Left ventricle myocardium inferior (tissue), 1 donor: ENCODE measurements at places on chromosomes 1 and 21.

- H3K27me3 ChIP-seq: no peaks in the 10 kb centered on the region
- DNase-seq: no peak
- H3K36me3 ChIP-seq: peaks cover 16% of the 10 kb centered on the region
- peaks cover 31% of the 10 kb centered on the region for H3K4me1 ChIP-seq
Observed at GRCh38 chr1:113946678-113947387, 17.7 kb downstream of the HIPK1 start.

DNA sequence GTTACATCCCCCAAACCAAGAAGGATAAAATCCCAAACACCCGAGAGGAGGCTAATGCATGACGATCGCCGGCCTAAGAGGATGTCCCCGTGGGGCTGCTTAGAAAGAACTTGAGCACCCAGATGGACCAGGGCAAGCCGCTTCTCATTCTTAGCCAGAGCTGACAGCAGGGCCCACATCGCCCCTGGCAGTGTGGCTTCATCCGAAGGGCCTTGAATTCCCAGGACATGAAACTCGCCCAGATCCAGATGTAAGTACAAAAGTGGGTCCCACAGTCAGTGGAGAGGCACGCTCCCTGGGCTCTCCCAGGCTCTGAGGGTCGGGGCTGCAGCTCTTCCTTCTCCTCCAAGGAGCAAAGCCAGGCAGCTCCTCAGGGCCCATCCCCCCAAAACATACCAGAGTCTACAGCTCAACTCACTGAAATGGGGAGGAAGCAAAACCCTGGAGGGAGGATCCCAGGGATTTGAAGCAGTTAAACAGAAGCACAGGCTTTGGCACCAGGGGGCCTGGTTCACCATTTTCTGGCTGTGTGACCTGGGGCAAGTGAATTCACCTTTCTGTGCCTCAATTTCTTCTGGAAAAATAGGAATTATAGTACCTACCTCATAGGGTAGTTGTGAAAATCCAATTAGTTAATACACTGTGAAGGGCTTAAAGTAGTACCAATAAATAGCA is 85.6 kb downstream of the MAN1C1 start:
- no peaks in the 10 kb centered on the region for H3K27me3 ChIP-seq

- H3K4me1 ChIP-seq: no peaks in the 10 kb centered on the region
- DNase-seq: no peak
- H3K27ac ChIP-seq: no peak overlapping the region
- H3K36me3 ChIP-seq: no peaks in the 10 kb centered on the region
- no peaks in the 10 kb centered on the region for H3K27me3 ChIP-seq
Observed at GRCh38 chr1:110493059-110493699, 25.8 kb downstream of the KCNA10 start.

DNA sequence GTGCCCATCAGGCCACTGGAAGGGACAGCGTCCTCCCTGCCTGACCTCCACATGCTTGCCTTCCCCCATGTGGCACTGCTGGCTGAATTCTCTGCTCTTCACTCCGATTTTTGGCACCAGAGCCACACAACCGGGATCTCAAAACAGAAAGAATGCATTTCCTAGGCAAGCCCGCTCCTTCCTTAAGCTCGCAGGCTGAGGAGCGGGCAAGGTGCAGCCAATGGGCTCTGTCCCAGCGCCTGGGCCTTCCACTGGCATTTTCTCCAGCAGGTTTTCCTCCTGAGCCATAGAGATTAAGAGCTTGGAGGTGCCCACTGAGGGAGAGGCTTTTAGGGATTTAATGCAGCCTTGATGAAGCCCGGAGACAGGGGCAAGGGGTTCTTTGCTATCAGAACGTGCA is 158.0 kb downstream of the IGSF21 start:
- no peak for DNase-seq
- peaks cover 99% of the 10 kb centered on the region for H3K27me3 ChIP-seq
- no peaks in the 10 kb centered on the region for H3K36me3 ChIP-seq
- no peak overlapping the region for H3K4me3 ChIP-seq
- no peak overlapping the region for H3K27ac ChIP-seq
- H3K4me1 ChIP-seq: no peaks in the 10 kb centered on the region

- DNase-seq: no peak
- H3K27me3 ChIP-seq: no peaks in the 10 kb centered on the region
- no peak overlapping the region for H3K4me3 ChIP-seq
- H3K27ac ChIP-seq: no peak overlapping the region
Observed at GRCh38 chr1:31658721-31659120, 14.0 kb upstream of the PEF1 start.

- DNase-seq: no peak
- peak overlapping the region; percentile 32 for H3K4me3 ChIP-seq
- no peaks in the 10 kb centered on the region for H3K27me3 ChIP-seq
- no peak overlapping the region for H3K27ac ChIP-seq
- peaks cover 11% of the 10 kb centered on the region for H3K4me1 ChIP-seq
Observed at GRCh38 chr1:226625832-226626576, 77.4 kb downstream of the STUM start.

- H3K4me3 ChIP-seq: peak overlapping the region; percentile 94
- peak overlapping the region; percentile 97 for H3K27ac ChIP-seq
- DNase-seq: peak; percentile 74
- peaks cover 88% of the 10 kb centered on the region for H3K4me1 ChIP-seq
- peaks cover 24% of the 10 kb centered on the region for H3K36me3 ChIP-seq
Observed at GRCh38 chr1:12615865-12616708, 1.9 kb downstream of the DHRS3 start.

DNA sequence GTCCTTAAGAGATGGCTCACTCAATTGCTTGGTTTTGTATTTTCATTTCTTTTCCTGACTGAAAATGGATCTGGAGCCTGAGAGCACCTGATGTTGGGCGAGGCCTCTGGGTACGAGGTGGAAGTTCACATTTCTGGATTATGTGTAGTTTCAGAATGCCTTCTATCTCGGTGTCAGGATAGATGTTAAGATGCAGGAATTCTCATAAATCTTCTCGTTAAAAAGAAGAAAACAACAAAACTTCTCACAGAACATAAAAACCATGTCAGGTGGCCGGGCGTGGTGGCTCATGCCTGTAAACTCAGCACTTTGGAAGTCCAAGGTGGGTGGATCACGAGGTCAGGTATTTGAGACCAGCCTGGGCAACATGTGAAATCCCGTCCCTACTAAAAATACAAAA is 101.8 kb downstream of the RHOU start:
- H3K27me3 ChIP-seq: peaks cover 19% of the 10 kb centered on the region
- H3K27ac ChIP-seq: no peak overlapping the region
- no peak for DNase-seq
- peaks cover 19% of the 10 kb centered on the region for H3K4me1 ChIP-seq
- H3K4me3 ChIP-seq: no peak overlapping the region

DNA sequence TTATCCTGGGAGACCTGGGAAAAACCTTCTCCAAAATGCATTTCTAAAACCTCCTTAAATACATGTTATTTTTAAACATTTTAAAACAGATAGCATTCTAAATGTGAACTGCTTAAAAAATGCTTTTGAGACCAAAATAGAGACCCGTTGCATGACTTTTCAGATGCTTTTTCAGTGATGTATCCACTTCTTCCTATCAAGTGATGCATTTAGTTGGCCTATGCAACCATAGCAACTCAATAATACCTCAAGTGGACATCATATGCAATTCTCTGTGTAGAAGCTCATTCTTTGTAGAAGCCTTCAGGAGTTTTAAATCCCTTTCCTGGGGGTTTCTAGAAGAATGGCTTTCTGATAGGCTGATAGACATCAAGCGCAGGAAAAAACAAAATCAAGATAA is 94.5 kb upstream of the RAVER2 start:
- no peaks in the 10 kb centered on the region for H3K4me1 ChIP-seq
- H3K27me3 ChIP-seq: no peaks in the 10 kb centered on the region
- H3K4me3 ChIP-seq: no peak overlapping the region
- peaks cover 6% of the 10 kb centered on the region for H3K36me3 ChIP-seq

GRCh38 chr1:181587870-181588438 is 104.6 kb downstream of the CACNA1E start:
- no peak overlapping the region for H3K27ac ChIP-seq
- no peaks in the 10 kb centered on the region for H3K4me1 ChIP-seq
- peaks cover 72% of the 10 kb centered on the region for H3K27me3 ChIP-seq
- H3K36me3 ChIP-seq: no peaks in the 10 kb centered on the region

GRCh38 chr1:197544130-197544529 is 231.2 kb downstream of the DENND1B start:
- no peak overlapping the region for H3K4me3 ChIP-seq
- no peak overlapping the region for H3K27ac ChIP-seq
- H3K4me1 ChIP-seq: no peaks in the 10 kb centered on the region
- DNase-seq: no peak
- peaks cover 23% of the 10 kb centered on the region for H3K36me3 ChIP-seq
- no peaks in the 10 kb centered on the region for H3K27me3 ChIP-seq

DNA sequence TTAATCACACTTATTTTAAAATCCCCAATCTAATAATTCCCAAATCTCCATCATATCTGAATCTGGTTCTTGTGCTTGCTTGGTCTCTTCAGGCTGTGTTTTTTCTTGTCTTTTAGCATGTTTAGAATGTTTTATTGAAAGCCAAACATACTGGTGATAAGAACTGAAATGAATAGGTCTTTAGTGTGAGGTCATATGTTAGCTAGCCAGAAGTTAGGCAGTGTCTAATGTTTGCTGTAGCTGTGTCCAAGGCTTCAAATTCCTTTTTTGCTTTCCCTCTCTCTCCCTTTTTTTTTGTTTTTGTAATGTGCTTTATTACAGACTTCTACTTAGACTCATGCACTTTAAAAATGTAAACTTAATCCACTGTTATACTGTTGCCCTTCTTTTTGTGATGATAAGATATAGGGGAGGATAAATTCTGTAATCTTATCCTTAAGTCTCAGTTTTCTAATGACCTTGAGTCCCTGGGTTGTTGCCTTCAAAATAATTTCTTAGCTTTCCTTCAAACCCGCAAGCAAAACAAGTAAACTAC is 725.1 kb downstream of the BRINP3 start:
- DNase-seq: no peak
- H3K27ac ChIP-seq: no peak overlapping the region
- no peak overlapping the region for H3K4me3 ChIP-seq
- H3K4me1 ChIP-seq: no peaks in the 10 kb centered on the region

GRCh38 chr1:43269627-43270375 is at the start of gene TMEM125:
TMEM125 (plus strand) TSS chr1:43269983; CDS start chr1:43272723, 2,740 bp downstream.
- H3K27ac ChIP-seq: no peak within 1 kb of the TSS
- H3K36me3 ChIP-seq: no peaks in the 10 kb centered on the region

- H3K27me3 ChIP-seq: peaks cover 10% of the 10 kb centered on the region
- H3K27ac ChIP-seq: no peak overlapping the region
Observed at GRCh38 chr1:159786465-159786864, 5.7 kb downstream of the DUSP23 start.

- no peak overlapping the region for H3K4me3 ChIP-seq
- H3K4me1 ChIP-seq: no peaks in the 10 kb centered on the region
- no peak overlapping the region for H3K27ac ChIP-seq
- peaks cover 3% of the 10 kb centered on the region for H3K36me3 ChIP-seq
- no peak for DNase-seq
Observed at GRCh38 chr1:19762175-19762779, 37.4 kb downstream of the TMCO4 start.

DNA sequence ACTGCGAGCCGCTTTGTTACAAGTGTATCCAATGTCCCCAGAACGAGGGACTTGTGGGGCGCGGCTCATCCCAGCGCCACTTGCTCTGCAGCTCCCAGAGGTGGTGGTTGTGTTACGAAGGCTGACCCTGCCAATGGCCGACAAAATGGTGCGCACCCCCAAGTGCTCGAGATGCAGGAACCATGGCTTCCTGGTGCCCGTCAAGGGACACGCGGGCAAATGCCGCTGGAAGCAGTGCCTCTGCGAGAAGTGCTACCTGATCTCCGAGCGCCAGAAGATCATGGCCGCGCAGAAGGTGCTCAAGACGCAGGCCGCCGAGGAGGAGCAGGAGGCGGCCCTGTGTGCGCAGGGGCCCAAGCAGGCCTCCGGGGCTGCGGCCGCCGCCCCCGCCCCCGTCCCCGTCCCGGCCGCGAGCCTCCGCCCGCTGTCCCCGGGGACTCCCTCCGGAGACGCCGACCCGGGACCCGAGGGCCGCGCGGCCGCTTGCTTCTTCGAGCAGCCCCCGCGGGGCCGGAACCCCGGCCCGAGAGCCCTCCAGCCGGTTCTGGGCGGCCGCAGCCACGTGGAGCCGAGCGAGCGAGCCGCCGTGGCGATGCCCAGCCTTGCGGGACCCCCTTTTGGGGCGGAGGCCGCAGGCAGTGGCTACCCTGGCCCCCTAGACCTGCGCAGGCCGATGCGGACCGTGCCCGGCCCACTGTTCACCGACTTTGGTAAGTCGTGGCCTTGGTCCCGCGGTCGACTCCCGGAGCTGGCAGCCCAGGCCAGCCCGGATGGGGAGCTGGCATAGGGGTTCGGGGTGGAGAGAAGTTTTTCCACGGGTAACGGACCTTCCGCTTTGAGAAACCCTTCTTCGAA is at the start of gene DMRTB1:
TSS of gene DMRTB1 (plus strand) at position 79 of the 855 bp plus-strand sequence. CDS start at position 134, 55 bp downstream.
- DNase-seq: no peak
- H3K27ac ChIP-seq: no peak within 1 kb of the TSS
- H3K27me3 ChIP-seq: peaks cover 50% of the 10 kb centered on the region
- no peaks in the 10 kb centered on the region for H3K4me1 ChIP-seq

- no peak overlapping the region for H3K27ac ChIP-seq
- no peak overlapping the region for H3K4me3 ChIP-seq
- no peaks in the 10 kb centered on the region for H3K27me3 ChIP-seq
- no peaks in the 10 kb centered on the region for H3K36me3 ChIP-seq
- H3K4me1 ChIP-seq: peaks cover 10% of the 10 kb centered on the region
Observed at GRCh38 chr1:221884821-221885220, 142.9 kb upstream of the DUSP10 start.

GRCh38 chr1:70966018-70966638 is 81.5 kb downstream of the PTGER3 start:
- H3K27me3 ChIP-seq: no peaks in the 10 kb centered on the region
- no peak overlapping the region for H3K4me3 ChIP-seq
- no peaks in the 10 kb centered on the region for H3K36me3 ChIP-seq
- H3K4me1 ChIP-seq: no peaks in the 10 kb centered on the region
- DNase-seq: no peak
- no peak overlapping the region for H3K27ac ChIP-seq

- no peak overlapping the region for H3K4me3 ChIP-seq
- no peaks in the 10 kb centered on the region for H3K4me1 ChIP-seq
- H3K27me3 ChIP-seq: peaks cover 6% of the 10 kb centered on the region
Observed at GRCh38 chr1:34950428-34950827, 21.0 kb upstream of the DLGAP3 start.

DNA sequence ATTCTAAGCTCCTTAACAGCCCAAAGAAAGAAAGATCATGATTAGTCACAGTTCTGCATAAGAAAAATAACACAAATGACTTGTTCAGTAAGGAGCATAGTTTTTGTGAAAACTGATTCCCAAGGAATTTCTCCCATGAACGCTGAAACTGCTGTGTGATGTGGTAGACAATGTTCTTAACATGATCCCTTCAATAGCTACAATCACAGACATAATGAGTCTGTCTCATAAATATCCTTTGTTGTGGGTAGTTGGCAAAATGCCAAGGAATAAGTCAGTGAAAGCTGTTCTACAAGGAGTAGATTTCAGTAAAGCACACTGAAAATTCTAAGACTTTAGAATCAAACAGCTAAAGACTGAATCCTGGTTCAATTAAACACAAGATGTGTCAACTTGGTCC is 404.8 kb downstream of the HLX start:
- no peak overlapping the region for H3K27ac ChIP-seq
- no peak overlapping the region for H3K4me3 ChIP-seq
- no peaks in the 10 kb centered on the region for H3K27me3 ChIP-seq
- H3K4me1 ChIP-seq: peaks cover 4% of the 10 kb centered on the region

DNA sequence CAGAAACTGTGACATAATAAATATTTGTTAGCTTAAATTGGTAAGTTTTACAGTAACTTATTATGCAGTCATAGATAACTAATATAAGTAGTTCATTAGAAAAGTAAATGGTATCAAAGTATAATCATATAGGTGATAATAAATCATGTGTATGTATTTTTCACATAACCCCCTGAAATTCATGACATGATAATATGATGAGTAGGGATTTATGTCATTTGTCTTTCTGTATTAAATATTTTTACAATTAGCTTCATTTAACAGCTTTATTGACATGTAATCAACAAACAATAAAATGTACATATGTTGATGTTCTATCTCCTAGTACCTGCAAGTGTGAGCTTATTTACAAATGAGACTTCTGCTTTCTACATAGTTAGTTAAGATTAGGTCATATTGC is 9.8 kb upstream of the FCGR2A start:
- H3K27me3 ChIP-seq: peaks cover 56% of the 10 kb centered on the region
- no peak overlapping the region for H3K4me3 ChIP-seq
- DNase-seq: no peak
